ENCODE measurements at places on chromosomes 3 and 15.

GRCh38 chr3:71389911-71390573, 193.5 kb downstream of the FOXP1 start:
- DNase-seq: no peak

DNA sequence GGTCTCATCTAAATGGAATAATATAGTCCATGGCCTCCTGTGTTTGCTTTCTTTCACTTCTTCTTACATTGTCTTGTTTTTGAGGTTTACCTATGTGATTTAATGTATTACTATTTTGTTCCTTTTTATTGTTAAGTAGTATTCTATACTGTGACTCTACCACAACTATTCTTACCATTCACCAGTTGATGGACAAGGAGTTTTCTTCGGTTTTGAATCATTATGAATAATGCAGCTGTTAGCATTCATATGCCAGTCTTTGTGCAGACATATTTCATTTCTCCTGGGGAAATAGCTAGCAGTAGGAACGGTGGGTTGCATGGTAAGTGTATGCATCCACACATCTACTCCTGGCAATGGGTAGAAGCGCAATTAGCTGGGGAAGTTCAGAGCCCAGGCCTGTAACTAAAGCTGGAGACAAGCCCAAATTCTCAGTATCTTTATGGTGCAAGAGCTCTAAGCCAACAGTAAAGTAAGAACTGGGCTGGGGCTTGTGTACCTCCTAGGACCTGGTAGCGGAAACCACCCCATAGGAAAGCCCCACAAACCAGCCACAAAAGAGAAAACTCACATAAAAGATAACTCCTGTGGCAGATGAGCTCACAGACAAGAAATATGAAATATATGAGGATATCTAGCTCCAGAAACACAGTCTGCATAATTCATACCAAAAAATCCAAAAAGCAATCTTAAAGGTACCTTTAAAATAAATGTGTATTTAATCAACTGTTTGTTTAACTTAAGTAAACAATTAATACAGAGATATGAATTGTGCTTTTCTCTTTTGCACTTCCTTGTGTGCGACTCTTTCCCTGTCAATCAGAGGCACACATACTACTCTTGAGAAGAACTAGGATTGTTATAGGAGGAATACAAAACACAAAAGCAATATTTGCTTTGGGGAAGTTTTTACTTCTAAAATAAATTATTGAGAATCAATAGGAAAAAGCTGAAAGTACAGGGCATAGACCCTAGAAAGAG, 2.7 kb upstream of the CSTA start:
- DNase-seq: no peak

GRCh38 chr3:123449102-123449996, 459 bp upstream of the ADCY5 start:
- no peak for DNase-seq

- DNase-seq: no peak
Observed at GRCh38 chr15:72281713-72282112, 9.4 kb upstream of the PARP6 start.

- no peak for DNase-seq
Observed at GRCh38 chr3:196650740-196651311, 11.3 kb downstream of the NRROS start.

DNA sequence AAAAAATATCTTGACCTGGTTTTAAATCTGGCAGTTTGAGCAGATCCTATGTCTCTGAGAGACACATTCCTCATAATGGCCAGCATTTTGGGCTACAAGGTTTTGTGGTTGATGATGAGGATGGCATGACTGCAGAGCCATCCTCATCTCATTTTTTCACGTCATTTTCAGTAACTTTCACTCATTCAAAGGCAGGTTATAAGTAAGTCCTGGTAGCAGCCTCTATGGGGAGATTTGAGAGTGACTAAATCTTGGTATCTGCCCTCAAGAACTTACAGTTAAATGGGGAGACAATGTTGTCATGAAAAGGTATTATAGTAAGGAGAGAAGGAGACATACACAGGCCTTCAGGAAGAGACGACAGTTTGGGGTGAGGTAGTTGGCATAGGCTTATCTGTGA, 14.5 kb downstream of the TIGIT start:
- DNase-seq: no peak

- DNase-seq: no peak
Observed at GRCh38 chr3:64049832-64050231, 26.5 kb upstream of the PSMD6 start.

DNA sequence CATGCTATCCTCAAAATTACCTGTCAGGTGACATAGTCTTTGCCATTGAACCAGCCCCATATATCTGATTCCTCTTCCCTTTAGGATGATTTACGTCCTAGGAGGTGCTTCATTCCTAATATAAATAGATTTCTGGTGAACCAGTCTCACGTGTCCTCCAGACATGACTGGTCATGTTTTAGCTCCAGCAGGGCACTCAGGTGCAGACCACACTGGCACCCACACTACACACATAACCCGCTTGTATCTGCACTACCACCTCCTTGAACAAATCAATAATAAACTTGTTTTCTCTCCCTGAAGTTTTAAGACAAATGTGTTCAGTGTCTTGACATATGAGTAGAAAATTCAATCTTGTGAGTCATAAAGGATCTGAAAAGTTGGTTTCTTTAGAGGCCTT, 155.5 kb downstream of the GOLIM4 start:
- no peak for DNase-seq

DNA sequence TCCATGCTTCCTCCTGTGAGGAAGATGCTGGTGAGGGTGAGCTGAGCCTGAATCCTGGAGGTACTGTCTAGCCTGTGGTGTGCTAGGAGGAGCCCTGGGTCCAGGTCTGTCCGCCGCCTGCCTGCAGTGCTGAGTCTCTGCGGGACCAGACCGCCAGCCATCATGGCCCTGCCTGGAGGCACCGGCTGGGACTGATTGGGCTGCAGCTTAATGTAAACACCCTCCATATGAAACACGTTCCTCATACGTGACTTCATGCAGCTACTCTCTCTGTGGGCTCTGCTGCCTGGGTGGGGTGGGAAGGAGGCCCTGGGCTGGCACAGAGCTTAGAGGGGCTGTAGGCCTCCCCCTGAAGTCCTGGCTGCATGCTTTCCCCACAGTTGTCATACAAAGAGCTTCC, 67.4 kb downstream of the FBLN2 start:
- DNase-seq: no peak

- no peak for DNase-seq
Observed at GRCh38 chr3:22700876-22701275, 502.3 kb upstream of the UBE2E2 start.

- no peak for DNase-seq
Observed at GRCh38 chr15:36769098-36769497, 189.7 kb downstream of the CDIN1 start.

- DNase-seq: no peak
Observed at GRCh38 chr15:31366169-31366734, 39.6 kb downstream of the KLF13 start.

DNA sequence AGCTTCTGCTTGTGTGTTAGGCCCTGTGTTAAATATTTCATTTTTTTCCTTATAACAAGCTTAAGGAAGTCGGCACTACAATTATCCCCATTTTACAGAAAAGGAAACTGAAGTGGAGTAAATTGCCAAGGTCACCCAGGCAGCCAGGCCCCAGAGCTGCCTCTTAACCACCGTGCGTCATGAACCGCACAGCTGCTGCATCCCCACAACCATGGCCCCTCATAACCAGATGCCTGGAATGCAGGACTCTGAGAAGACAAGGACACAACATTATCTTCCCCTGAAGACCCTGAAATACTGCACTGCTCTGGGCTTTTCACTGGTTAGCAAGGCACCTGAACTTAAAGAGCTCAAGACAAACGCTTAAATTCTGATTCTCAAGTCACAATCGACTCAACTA, 14.6 kb downstream of the LRIG1 start:
- DNase-seq: no peak

Data from stimulated activated CD8-positive, alpha-beta memory T cell treated with anti-CD3 and anti-CD28 coated beads, Interleukin-4, amount 100 ng/mL, for 1 hour (primary cell).